Stimulated activated CD8-positive, alpha-beta memory T cell treated with anti-CD3 and anti-CD28 coated beads, Interleukin-7, amount 100 ng/mL, for 1 hour (primary cell): ENCODE measurements at places on chromosomes 7 and 10.

GRCh38 chr7:97466071-97466470 is 265.8 kb upstream of the TAC1 start:
- DNase-seq, result no peak

GRCh38 chr7:129313282-129313681 is 88.5 kb downstream of the AHCYL2 start:
- DNase-seq, result no peak

DNA sequence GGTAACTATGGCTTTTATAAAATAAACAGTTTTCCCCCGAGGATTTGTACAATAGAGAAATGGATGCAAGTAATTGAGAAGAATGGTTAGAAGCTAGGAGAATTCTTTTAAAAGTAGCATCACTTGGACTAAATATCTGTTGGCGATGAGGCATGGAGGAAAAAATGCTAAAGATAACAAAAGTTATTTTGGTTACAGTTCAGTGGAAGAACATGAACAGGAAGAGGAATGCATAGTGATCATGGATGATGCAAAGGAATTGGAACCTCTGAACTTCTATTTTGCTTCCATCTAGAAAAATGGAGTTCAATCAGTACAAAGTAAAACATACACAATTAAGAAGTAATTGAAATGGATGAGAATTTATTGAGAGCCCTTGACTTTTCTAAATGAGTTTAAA is 32.9 kb downstream of the ENTPD1 start:
- DNase-seq, result no peak

DNA sequence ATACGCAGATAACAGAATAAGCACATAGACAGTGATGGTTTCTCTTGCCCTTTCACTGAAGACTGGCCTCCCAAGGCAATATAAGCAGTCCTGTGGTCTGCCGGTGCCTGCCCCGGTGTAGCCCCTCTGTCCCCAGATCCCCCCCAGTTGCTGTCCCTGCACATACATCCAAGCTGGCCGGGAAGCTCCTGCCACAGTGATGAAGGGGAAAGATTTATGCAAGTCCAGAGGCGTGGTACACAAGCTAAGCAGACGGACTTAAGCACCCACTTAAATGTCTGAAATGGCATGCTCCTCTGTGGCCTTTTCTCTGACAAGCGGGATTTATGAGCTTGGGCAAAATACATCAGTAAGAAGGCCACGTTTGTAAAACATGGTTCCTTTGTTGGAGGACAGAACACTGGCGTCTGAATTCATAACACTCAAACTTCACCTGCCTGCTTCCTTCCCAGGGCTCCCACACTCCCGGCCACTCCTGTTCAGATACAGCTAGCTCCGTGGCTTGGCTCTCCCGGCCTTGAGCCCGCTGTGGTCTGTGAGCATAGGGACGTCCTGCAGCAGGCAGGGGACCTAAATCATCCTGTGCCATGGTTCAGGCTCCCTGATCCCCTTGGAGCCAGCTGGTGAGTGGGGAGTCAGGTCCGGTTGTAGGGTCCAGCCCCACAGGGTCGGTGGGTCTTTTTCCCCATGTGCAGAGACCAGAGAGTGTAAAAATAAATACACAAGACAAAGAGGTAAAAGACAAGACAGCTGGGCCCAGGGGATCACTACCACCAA is 61.7 kb upstream of the PPP2R2D start:
- no peak for DNase-seq

GRCh38 chr10:62083412-62084267 is 182.1 kb downstream of the ARID5B start:
- DNase-seq, result no peak

DNA sequence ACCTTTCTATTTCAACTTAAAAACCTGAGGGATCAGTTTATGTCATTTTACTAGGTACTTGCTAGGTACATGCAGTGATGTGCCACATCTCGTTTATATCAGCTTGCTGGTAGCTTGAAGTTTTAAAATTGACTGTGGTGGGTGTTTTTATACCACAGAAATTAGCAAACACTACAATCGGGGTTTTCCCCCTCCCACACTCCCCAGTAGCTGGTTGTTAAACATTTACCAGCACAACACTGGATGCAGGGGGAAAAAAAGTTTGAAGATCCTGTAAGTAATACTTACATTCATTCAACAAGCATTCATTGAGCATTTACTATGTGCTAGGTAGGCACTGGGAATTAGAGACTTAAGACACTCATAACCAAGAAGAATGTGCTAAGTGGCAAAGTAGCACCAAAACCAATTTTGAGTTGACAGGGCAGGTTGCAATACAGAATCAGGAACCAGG is 32.6 kb downstream of the USP6NL start:
- DNase-seq, result no peak

DNA sequence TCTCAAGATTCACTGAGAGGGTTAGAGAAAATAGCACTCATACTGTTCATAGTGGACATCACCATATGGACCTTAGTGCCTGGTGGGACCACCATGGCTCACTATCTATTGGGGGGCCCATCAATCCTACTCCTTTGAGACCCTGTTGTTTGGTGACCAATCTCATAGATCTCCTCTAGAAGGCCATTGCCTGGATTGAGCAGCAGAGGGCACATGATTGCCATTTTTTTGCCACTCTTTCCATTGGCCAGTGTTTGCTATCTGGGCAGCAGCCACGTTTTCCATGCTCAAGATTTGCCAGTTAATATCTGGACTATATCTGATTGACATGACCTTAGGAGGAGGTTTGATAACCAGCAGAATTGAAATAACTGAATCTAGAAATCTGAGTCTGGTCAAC is 244.5 kb downstream of the ITGB1 start:
- no peak for DNase-seq

GRCh38 chr7:38822549-38822948 is 86.4 kb downstream of the VPS41 start:
- DNase-seq, result no peak

DNA sequence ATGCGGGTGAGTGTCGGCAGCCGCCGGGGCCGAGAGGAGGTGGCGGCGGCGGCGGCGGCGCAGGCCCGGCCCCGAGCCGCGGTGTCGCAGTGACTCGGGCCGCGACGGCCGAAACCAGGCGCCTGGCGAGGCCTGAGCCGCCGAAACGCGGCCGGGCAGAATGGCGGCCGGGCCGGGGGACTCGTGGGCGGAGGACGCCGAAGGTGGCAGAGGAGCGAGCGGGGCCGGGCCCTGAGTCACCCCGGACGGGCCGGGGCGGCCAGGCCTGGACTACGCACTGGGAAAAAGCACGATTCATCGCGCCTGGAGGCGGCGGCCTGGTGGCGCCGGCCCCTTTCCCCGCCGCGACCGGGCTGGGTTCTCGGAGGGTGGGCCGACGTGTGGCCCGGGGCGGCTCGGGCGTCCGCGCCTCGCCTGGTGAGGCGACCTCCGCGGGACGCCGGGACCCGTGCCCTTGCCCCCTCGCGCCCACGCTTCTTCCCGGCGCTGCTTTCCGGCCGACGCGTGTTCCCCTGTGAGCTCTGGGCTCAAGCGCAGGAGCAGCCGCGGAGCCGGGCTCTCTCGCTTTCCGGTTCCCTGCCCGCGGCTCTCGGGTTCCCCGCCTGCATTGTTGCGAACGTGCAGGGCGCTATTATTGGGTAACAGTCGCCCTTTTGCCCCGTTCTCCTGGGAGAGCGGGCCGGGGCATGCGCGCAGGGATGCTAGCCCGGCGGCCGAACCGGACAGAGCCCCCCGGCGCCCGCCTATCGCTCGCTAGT is 500 bp downstream of the CUL1 start:
- peak; percentile 17 for DNase-seq

GRCh38 chr7:120370954-120371353 is 98.0 kb downstream of the KCND2 start:
- DNase-seq, result no peak

GRCh38 chr10:114561008-114561523 is 97.0 kb downstream of the ABLIM1 start:
- no peak for DNase-seq

GRCh38 chr7:38518541-38518940 is 112.6 kb downstream of the AMPH start:
- no peak for DNase-seq

DNA sequence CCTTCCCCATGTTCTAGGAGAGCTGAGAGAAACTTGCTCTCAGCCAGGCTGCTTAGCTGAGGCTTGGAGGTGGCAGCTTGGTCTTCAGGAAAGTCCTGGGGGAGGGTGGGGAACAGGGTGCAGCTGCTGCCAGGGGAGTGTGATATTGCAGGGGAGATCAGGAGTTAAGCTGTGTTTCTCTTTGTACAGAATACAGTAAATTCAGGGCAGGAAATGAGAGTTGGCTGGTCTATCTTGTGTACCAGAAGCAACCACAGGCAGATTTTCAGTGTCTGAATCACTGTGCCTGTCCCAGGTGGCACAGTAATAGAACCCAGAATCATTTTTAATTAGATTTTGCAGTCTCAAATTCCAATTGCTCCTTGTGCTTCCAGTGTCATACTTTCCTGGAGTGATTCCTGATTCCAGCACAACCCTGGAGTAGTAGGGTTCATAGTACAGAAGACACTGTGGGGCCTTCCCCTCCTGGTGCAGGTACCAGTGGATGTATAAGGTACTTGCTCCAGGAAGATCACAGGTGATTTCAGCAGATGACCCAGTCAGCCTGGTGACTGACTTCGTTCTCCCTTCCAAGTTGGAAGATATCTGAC is 94.0 kb upstream of the TARP start:
- DNase-seq, result no peak

GRCh38 chr10:75712242-75712880 is 280.9 kb downstream of the LRMDA start:
- DNase-seq, result no peak

GRCh38 chr10:50544095-50544856 is 79.5 kb downstream of the SGMS1 start:
- no peak for DNase-seq

GRCh38 chr7:10300577-10300976 is 673.1 kb upstream of the PHF14 start:
- no peak for DNase-seq

DNA sequence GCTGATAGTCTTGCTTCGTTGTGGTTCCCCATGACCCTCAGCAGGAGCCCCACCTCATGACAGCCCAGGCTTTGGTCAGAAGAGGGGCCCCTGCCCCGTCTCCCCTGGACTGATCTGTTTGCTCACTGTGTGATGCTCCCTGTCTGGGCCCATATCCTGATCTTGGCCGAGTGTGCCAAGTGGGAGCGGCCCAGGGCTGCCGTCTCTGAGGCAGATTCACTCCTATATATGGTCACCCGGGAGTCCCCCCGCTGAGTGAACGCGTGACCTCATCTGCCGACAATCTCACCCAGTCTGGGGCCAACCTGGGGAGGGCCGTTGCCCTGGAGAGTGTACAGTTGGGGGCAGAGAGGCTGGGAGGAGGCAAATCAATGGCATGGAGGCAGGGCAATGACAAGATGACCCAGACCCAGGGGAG is 34.5 kb downstream of the PPIF start:
- no peak for DNase-seq
